Mesendoderm (in vitro differentiated cells): ENCODE measurements at places on chromosomes 1 and 21.

GRCh38 chr1:226712742-226713419 lies 26.2 kb downstream of the ITPKB start:
- no peak for DNase-seq

DNA sequence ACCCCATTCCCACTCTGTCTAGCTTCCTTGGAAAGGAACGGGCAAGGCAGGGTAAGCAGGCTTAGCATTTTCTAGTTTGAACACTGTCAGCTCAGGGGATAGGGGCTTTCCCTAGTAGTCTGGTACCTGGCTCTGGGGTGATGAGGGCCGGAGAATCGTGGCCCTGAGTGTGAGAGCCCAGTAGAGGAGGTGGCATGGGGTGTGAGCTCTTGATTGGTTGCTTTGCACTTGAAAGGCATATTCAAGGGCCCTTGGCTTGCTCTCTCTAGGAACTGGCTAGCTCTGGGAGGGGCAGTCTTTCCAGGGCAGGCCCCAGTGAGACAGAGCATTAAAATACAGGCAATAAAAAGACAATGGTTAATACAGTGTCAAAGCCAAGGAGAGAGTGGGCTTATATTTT lies 10.8 kb upstream of the EXTL1 start:
- no peak for DNase-seq

GRCh38 chr1:244920911-244921761 lies 56.8 kb upstream of the HNRNPU start:
- no peak for DNase-seq

- no peak for DNase-seq
Measured at GRCh38 chr1:231099996-231100767, 60.1 kb upstream of the FAM89A start.

- peak; percentile 16 for DNase-seq
Measured at GRCh38 chr1:33893147-33893830, 29.4 kb downstream of the HMGB4 start.

DNA sequence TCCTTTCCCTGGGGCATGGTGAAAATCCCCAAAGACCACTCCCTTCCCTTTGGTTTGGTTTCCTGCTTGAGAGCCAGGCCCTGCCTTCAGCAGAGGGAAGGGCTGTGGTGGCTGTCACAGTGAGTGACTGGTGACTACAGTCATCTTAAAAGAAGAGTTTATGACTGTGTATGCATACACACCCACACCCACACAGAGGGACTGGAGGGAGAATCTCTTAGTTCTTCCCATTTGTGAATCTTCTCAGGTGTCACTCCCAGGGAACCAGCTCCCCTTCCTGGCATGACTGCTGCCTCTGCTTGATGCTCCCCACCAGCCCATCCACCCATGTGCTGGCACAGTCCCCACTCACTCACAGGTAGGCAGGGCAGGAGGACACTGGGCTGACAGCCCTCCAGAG lies 3.9 kb upstream of the KCNA2 start:
- no peak for DNase-seq

- DNase-seq = no peak
Measured at GRCh38 chr21:45223236-45224185, 64.2 kb downstream of the POFUT2 start.

DNA sequence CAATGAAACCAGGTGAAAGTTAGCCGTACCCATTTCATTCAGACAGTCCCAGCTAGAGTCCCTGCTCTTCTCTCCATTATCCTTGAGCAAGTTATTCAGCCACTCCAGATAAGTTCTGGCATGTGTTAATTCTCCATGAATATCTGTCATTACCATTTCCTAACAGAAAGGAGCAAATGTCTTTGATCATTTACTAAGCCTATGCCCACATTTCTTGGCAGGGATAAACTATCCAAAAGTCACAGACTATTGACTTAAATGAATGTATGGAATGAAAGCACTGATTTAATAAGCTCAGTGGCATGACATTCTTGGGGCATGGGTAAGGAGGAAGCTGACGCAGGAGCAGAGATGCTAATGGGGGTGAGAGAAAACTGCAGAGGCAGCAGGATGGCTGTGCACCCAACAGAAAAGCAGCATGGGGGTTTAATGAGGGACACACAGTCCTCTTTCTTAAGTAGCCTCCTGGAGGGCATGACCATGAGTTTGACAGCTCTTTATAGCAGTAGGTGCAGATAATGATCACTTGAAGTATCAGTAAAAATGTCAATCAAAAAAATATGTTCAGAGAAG lies 17.6 kb upstream of the DHCR24 start:
- peak; percentile 81 for DNase-seq
